Epithelial cell of esophagus (primary cell): ENCODE measurements at places on chromosomes 2 and 18.

- DNase-seq = no peak
These were observed 76.2 kb downstream of the PSMG2 start for GRCh38 chr18:12779043-12779442.

DNA sequence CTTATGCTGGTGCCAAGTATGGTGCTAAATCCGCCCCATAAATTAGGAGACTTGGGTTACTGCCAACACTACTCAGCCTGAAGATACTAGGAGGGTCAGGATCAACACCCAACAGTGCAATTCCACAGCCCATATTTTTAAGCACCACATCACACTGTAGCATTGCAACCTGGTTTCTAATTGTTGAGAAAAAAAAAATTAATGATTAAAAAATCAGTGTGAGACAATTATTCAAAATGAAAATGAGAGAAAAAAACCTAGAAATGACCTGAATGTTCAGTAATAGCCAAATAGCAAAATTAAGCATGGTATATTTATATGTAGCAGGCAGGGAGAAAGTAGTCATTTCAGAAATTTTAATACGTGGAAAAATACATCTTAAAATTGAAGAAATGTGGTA lies 29.2 kb upstream of the HNRNPLL start:
- DNase-seq = no peak

GRCh38 chr2:71995067-71995665 lies 152.5 kb downstream of the CYP26B1 start:
- peak; percentile 31 for DNase-seq

GRCh38 chr2:20179755-20180594 lies 45.0 kb downstream of the SDC1 start:
- DNase-seq = peak; percentile 99

DNA sequence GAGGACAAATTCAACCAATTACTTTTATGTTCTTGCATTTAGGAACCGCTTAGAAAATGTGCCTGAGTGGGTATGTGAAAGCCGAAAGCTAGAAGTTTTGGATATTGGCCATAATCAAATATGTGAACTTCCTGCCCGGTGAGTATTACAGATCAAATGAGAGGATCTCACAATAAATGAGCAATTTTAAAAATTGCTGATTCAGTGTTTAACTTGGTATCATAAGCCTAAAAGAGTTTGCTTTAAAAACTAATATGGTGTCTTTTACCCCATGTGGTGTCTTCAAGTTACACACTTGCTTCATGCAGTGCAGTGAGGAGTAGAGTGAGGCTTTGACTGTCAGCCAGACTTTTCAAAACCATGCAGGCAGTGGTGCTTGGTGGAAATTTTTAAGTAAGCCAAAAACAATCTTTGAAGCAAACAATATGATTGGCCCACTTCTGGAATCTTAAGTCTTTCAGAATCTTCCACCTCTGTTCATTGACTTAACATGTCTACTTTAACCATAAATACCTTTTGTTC lies 199.6 kb downstream of the PHLPP1 start:
- DNase-seq = no peak

GRCh38 chr2:23420840-23421476 lies 36.0 kb downstream of the KLHL29 start:
- no peak for DNase-seq

DNA sequence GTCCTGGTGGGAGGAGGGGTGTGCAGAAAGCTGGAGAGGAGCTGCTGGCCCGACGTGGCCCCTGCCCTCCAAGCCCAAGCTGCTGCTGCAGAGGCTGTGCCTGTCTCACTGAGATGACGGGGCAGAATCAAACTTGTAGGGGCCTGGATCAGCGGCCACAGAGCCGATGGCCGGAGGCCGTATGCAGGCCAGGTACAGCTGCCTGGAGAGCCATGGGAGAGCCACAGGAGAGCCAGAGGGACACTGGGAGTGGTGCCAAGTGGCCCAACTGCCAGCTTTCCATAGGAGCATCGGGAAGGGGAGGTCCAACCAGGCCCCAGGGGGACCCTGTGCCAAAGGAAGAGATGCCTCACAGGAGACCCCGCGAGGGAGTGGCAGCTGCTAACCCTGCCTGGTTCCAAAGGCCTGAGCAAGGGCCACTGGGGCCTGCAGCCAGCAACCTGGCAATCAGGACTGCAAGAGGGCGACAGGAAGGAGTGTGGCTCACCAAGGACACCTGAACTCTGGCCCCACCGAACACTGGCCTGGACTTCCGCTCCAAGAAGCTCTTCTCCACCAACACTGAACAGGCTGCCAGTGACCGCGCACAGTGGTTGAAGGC lies 70.7 kb downstream of the HDAC4 start:
- DNase-seq = no peak

DNA sequence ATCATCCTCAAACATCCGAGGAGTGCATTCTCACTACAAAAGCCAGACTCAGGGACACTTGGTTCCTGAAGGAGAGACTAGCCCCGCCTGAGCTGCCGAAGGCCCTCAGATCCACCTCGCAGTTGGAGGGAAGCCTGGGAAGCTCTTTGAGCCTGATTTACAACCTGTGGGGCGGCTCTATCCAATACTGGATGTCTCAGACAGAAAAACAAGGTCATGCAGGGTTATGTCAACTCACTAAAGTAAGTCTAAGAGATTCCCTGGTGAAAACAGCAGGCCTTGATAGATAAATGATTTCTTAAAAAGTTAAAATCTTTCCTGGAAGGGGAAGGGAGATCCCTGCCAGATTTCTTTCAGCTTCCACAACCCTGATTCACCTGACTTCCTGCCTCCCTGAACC lies 284.3 kb downstream of the CYP26B1 start:
- DNase-seq = no peak

GRCh38 chr2:160492401-160493226 lies 993 bp downstream of the RBMS1 start:
- peak; percentile 66 for DNase-seq

DNA sequence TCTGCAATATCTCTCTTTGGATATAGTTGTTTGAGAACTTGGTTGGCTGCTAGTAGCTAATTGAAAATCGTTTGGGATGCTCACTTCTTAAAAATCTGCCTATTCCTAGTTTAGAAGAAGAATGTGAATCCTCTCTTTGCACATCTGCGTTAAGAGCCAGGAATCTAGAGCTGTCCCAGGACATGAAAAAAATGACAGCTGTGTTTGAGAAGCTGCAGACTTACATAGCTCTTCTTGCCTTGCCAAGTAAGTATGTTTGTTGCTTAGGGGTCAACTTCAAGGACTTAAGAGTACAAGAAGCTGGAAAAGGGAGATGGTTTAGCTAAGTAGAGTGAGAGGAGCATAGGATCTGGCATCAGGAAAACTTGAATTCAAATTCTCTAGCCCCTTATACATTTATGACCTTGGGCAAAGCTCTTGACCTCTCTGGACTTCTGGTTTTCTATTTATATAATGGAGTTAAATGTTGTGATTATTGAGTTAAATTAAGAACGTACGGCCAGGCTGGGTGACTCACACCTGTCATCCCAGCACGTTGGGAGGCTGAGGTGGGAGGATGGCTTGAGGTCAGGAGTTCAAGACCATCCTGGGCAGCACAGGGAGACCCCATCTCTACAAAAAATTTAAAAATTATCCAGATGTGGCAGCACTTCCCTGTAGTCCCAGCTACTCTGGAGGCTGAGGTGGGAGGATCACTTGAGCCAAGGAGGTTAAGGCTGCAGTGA lies 55.2 kb upstream of the STON1 start:
- no peak for DNase-seq

DNA sequence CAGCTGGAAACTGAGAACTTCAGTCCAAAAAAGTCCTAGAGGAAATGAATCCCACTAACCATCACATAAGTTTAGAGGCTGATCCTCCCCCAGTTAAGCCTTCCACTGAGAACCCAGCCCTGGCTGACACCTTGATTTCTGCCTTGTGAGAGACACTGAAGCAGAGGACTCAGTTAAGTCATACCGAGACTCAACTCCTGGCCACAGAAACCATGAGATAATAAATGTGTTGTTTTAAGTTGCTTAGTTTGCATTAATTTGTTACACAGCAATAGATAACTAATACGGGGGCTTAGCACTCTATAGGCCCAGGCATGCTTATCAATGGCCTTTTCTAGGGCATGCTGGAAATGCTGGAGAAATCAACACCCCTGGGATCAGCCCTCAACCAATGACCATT lies 3.4 kb upstream of the ADD2 start:
- no peak for DNase-seq

- no peak for DNase-seq
These were observed 47.2 kb downstream of the VAPA start for GRCh38 chr18:9961041-9961440.

DNA sequence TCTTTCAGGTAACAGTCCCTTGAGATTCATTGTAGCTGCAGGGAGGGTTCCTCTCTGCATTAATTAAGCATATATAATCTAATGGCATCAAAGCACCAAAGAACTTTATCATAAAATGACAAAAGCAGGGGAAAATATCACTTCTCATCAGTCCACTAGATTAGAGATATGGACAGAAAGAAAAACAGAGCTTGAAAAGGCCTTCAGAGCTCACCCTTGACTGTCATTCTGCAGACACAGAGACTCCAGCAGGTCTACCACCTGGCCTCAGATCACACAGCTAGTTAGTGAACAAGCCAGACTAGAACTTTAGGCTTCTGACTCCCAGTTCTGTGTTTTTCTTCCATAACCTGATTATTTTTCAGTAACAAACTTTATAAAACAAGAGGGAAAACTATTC lies 88.5 kb downstream of the FIGN start:
- no peak for DNase-seq

GRCh38 chr18:47936952-47937351 lies 6.5 kb upstream of the SMAD2 start:
- DNase-seq = no peak

GRCh38 chr18:54031243-54031642 lies 193.2 kb downstream of the MBD2 start:
- DNase-seq = no peak

DNA sequence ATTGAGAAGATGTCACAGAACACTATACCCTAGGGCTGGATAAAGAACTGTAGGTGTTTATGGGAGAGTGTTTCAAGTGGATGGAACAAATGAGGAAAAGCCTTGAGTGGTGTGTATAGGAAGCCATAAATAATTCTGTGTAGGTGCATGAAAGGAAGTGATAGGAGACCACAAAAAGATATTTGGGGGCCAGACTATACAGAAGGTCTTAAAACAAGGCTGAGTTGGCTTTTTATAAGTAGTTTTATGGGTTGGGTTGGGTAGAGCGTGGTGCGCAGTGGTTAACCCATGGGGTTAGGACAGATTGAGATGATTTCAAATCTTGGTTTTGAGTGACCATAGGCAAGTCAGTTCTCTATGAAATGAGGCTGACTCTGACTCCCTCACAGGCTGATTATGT lies 110.5 kb downstream of the PKP4 start:
- no peak for DNase-seq

DNA sequence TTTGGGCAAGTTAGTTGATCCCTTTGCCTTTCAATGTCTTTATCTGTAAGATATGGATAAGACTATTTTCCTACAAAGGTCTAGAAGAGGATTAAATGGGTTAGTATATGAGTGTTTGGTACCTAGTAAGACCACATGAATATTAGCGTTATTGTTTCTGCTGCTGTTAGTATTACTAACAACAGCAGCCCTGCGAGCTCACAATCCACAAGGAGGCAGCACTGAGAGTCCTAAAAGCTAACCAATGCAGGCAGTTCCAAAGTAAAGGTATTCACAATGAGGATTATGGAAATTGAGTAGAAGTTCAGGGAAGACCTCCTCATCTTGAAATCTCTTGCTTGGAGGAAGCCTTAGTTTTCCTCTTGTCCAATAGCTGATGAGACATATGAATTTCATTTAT lies 248.9 kb downstream of the TDRD15 start:
- peak; percentile 21 for DNase-seq

DNA sequence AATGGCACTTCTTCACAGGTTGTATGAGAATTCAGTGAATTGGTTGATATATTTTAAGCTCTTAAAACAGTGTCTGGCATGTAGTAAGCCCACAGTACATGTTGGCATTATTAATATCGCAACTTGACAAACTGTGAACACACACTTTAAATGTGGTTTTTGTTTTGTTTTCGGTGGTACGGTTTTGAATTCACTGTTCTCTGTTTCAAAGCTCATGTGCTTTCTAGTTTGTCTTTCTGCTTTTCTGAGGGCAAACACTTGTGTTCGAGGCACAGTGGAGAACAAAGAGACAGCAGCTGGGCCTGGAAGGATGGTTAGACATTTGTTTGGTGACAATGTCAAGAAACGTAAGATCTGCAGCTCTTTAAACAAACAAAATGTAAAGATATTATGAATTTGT lies 276.5 kb upstream of the MC4R start:
- no peak for DNase-seq

DNA sequence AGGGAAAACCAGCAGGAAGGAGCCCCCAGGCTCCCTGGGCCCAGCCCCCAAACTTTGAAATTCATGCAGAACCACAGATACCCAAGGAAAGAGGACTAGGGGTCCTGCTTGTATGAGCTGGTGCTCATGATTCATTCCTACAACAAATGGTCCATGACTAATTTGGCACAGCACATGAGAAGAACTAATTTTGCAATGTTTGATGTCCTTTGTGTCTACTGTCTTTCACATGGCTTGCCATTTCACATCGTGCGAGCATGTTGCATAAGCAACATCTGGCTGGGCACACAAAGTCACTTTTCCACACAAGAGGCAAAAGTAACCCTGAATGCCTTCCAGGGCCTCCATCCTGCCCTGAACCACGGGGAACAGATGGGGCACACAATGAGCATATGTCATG lies 149.6 kb upstream of the APCDD1 start:
- DNase-seq = peak; percentile 86

DNA sequence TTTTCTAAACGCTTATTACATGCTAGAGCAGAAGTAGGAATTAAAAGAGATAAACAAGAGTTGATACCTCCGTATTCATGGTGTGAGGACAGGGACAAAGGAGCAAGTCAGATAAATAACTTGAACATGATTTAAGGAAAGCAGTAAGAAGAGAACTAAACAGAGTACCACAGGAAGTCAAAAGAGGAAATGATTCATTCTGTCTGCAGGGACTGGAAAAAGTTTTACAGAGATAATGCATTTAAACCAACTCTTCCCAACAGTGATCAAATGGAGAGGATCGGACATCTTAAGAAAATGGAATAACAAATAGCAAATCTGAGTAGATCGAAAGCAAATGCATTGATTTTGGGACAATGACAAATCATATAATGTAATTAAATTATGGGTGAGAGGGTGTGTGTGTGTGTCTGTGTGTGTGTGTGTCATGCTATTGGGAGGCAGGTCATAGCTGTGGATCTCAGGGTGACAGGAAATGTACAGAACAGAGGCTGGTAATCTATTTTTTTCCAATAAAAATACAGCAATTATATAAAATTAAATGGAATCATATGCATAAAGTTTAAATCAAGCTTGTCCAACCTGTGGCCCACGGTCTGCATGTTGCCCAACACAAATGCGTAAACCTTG lies 113.4 kb downstream of the MC4R start:
- DNase-seq = peak; percentile 11

DNA sequence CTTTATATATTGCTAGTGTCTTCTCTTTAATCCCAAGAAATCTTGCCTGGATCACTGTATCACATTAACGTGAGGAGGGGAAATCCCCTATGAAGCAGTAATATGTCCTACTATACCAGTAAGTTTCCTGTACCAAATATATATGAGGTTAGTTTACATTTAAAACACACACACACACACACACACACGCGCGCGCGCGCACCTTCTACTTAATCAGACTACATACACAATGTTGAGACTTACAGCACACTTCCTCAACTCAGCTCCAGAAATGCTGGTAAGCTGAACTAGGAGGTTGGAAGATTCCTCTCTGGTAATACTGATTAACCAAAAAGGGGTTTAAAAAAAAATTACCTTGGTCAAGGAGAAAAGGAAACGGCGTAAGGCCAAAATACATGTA lies 49.3 kb downstream of the USP34 start:
- no peak for DNase-seq
